Vagina (tissue), 2 donors: ENCODE measurements at places on chromosomes 4 and X.

GRCh38 chr4:159096434-159096833 is 6.4 kb upstream of the RAPGEF2 start:
- DNase-seq = no peak

GRCh38 chr4:128917781-128918180 is 108.3 kb downstream of the JADE1 start:
- DNase-seq = no peak

DNA sequence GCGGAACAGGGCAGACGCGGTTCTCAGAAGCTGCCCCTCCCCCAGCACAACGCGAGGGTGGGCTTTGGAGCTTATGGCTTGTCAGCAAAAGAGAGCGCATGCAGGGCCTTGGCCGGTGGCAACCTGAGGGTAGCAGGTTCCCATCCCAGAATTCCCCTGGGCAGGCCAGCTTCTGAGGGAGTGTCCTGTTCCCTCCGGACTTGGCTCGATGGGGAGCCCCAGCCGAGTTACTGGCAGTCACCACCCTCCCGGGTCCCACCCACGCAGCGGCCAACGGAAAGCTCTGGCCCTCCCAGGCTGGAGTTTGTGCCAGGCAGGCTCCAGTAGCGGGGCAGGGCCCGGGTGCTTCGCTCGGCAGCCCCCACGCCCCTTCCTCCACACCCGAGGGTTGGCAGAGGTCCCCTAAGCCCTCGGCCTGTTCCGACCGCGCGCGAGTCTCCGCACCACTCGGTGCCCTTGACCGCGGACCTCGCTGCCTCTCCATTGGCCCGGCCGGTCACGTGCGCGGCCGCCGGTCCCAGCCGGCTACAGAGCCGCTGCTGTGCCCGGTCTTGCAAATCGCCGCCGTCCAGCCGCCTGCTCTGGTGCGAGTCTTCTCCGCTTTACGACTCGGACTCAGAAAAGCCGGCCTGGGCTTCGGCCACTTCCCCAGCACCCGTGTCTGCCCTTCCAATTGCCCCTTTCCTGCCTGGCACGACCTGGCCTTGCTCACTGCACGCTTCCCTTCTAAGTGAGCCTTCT is 20.9 kb upstream of the MTM1 start:
- DNase-seq = no peak

- no peak for DNase-seq
Measured at GRCh38 chr4:77344001-77344400, 187.0 kb downstream of the CCNG2 start.

- no peak for DNase-seq
Measured at GRCh38 chrX:35380808-35381700, 417.1 kb upstream of the MAGEB16 start.
